Thoracic aorta (tissue), 2 donors: ENCODE measurements at places on chromosomes 5 and 9. TPM values are rescaled to one million over a fixed set of nuclear protein-coding genes. Genes with fewer than 3 reads are reported as not detected.

The SV2C gene
- total RNA-seq: 0.14 TPM

The PCDHGA1 gene
- 0.41 TPM for total RNA-seq

The PARP8 gene
- 34.7 TPM for total RNA-seq

DNA sequence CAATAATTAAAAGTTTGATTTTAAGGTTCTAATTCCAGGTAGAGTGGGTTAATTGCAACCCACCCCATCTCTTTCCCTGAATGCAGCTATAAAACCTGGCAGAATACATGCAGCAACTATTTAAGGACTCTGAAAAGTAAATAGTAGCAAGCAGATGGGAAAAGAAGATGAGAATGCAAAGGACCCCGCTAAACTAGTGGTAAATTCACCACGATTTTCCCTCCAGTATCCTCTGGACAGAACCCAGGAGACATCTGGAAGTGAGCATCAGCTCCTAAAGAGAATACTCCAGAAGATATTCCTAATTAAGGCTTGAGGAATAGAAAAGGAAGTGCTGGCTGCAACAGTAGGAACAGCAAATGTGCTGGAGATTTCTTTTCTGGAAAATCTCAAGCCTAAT, 170.9 kb downstream of the FRMD3 start:
- peaks cover 13% of the 10 kb centered on the region for H3K4me1 ChIP-seq
- no peaks in the 10 kb centered on the region for H3K36me3 ChIP-seq
- H3K27me3 ChIP-seq: no peaks in the 10 kb centered on the region
- H3K4me3 ChIP-seq: no peak overlapping the region

DNA sequence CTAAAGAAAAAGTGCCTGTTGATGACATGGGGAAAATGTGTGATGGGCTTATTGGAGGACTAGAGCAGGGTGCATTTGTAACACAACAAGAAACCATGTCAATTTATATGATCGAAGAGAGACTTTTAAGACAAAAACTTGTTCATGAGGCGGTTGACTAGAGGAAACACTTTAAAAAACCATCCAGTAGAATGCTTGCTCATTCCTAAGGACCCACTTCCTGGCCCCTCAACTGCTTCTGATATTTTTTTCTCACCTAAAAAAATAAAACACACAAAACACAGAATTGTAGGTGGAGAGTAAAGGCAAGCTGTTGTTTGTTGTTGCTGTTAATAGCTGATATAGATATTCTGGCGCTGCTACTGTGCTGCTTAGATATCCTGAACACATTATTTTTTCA, 50.6 kb downstream of the SPIN1 start:
- no peaks in the 10 kb centered on the region for H3K27me3 ChIP-seq
- H3K27ac ChIP-seq: no peak overlapping the region
- no peak overlapping the region for H3K4me3 ChIP-seq
- H3K36me3 ChIP-seq: peaks cover 4% of the 10 kb centered on the region
- no peak for DNase-seq
- no peaks in the 10 kb centered on the region for H3K4me1 ChIP-seq
